ENCODE measurements at places on chromosomes 1 and 21.

GRCh38 chr1:167339405-167339804 is 118.7 kb downstream of the POU2F1 start:
- DNase-seq, result no peak

- DNase-seq, result no peak
Measured at GRCh38 chr1:40301541-40302299, 15.4 kb downstream of the COL9A2 start.

GRCh38 chr1:11273595-11274234 is 717 bp downstream of the UBIAD1 start:
- DNase-seq, result no peak

DNA sequence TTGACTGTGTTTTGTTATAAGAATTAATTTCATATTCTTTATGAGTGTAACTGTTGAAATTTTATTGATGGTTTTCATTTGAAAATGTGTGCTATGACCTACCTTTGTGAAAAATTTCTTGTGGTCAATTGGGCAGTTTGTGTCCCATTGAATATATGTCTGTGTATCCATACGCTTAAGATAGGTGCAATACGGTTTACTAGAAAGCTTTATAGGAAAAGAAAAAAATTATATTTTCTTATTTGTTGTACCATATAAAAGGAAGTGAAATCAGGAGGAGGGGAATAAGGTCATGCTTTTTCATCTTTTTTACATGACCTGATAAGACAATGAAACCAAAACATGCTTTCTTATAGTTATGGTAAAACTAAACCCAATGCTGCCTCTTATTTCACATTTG is 807.7 kb downstream of the USP25 start:
- DNase-seq, result no peak

DNA sequence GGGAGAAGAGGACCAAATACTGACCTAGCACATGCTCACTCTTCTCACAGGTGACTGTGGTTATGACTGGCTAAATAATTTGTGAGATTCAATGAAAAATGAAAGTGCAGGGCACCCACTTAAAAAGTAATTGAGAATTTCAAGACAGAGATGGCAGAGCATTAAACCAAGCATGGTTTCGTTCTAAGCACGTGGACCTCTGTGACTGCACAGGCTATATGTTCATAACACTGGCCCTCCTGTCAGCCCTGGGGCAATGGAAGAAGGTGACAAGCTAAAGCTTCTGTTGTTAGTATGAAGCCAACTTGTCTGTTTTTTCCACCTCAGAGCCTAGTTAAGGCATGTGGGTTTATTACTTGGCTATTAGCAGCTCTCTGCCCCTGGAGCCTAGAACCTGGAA is 130.9 kb downstream of the FASLG start:
- no peak for DNase-seq

DNA sequence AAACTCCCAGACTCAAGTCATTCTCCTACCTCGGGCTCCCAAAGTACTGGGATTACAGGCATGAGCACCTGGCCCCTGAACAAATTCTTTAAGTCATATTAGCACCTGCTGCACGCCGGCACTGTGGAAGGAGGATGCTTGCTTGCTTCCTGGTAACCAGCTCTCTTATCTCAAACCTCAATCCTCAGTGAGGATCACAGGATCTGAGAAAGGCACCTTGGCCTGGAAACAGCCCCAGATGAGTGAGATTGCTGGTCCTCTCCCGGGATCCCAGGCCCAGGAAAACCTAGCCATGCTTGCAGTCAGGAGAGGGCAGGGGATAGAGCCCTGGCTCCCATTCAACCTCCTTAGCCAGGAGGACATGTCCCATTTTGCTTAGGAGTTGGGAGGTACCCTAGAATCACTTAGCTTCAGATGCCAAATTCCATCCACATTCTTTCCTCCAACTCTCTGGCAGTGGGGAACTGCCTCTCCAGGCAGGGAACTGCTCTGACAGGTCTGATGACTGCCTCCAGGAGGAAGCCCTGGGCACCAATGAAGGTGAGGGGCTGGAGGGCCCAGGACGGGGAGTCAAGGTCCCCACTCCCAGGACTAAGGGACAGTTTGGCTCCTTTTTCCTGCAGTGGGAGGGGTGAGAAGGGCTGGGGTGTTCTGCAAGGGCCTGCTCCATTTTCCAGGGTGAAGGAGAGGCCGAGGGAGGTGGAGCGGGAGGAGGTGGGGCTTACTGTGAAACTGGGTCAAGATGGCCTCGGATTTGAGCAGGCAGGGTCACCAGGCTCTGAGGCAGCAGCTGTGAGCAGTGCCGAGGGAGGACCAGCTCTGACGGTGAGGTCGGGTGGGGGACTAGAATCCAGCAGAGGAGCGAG is 9.5 kb downstream of the GPR37L1 start:
- DNase-seq, result no peak

DNA sequence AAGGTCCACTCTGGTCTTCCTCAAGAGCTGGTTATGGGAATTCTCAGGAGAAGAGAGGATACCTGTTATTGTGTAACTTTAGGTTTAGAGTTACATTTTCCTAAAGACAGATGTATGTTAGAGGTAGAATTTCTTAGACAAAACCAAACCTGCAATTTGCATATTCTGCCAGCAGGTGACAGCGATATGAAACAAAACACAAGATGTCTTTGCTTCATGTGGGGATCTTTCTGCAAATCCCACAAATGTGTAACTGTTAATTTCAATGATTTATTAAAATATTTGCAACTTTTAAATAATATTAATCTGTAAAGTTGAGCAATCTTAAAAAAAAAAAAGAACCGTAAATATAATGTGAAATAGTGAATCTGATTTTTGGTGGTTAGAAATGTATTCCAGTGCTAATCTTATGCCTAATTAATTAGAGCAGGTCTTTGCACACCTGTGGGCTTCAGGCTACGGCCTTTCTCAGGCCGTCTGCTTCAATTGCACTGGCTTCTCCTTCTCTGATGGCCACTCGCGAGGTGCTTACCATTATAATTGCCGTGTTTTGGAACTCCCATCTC is 33.4 kb downstream of the FAM78B start:
- no peak for DNase-seq

GRCh38 chr21:42039470-42039901 is 29.3 kb upstream of the ZBTB21 start:
- no peak for DNase-seq

- no peak for DNase-seq
Measured at GRCh38 chr1:208054485-208054884, 143.6 kb upstream of the CD34 start.

DNA sequence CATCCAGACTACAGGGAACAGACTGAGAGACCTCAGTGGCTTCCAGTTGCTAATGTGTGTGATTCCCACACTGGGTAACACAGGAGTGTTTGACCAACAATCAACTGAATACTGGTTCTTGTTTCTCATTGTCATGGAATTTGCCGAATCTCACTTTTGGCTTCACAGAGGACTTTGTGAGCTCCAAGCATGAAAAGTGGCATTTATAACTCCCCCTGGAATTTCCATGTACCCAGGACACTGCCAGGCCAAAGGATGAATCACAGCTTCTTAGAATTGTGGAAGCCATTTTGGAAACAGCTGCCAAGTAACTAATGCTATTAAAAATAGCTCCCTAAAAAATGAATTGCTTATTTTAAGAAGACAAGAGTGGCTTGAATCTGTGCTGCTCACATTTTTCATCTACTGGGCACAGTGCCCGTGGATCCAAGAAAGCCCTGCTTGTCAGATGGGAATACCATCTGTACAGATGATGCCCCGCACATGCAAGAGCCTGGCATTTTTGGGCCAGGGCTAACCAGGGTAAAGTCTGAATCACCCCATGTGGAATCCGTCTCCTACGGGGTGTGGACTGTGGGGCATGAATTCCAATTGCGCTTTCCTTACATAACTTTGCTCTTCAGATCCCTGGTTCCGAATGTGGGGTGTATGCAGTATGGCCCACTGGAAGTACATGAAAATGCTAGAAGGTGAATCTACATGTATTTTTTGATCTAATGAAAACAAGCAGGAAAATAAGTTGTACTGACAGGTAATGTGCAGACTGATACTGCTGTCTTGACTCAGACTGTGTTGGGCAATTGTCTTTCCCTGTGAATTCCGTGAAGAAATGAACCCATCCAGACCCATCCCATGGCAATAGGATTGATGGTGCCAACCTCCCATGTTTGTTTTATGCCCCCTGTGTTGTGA is 487.3 kb downstream of the SIPA1L2 start:
- peak; percentile 43 for DNase-seq

- DNase-seq, result no peak
Measured at GRCh38 chr1:109794319-109795132, 30.8 kb upstream of the EPS8L3 start.

GRCh38 chr1:95640746-95641145 is 406.7 kb downstream of the RWDD3 start:
- no peak for DNase-seq

- no peak for DNase-seq
Measured at GRCh38 chr1:8782001-8782620, 35.3 kb downstream of the RERE start.

- DNase-seq, result no peak
Measured at GRCh38 chr1:7247791-7248548, 462.7 kb downstream of the CAMTA1 start.

- DNase-seq, result no peak
Measured at GRCh38 chr1:37691497-37692077, 729 bp upstream of the CDCA8 start.

GRCh38 chr1:64572222-64572900 is 102.4 kb downstream of the CACHD1 start:
- no peak for DNase-seq

DNA sequence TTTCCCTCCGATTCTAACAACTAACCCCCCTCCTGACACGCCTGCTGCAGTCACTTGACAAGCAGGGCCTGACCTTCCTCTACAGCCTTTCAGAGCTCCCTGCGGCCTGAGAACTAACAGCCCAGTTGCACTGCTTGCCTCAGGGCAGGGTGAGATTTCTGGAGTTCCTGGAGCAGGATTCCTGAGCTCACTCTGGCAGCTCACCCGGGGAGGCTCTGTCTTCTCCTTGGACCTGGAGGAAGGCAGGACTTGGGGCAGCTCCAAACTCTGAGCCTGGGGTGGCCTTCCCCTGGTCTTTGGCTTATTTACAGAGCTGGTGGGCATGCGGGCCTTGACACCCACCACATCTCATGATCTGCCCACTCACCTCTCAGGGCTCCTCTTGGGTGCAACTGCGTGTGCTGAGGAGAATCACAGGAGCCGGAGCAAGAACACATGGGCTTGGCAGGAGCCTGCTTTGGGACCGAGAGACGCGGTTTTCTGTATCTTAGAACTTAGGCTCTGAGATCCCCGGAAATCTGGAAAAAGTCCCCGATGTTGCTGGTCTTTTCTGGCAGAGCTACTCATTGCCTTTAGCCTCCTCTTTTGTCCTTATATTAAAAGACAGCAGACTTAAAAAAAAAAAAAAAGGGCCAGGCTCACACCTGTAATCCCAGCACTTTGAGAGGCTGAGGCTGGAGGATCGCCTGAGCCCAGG is 13.1 kb upstream of the SLC25A34 start:
- no peak for DNase-seq

DNA sequence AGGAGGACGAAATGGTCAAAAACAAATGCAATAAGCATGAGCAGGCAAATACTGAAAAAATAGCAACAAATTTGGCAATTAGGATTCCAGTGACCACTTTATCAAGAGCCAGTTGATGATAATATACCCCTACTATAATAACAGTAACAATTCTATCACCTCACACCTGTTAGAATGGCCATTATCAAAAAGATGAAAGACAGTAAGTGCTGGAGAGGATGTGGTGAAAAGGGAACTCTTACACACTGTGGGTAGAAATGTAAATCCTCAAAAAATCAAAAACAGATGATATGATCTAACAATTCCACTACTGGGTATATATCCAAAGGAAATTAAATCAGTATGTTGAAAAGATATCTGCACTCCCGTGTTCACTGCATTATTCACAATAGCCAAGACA is 114.3 kb upstream of the GFI1 start:
- no peak for DNase-seq

- DNase-seq, result no peak
Measured at GRCh38 chr1:223276029-223276428, 87.9 kb downstream of the SUSD4 start.

GRCh38 chr1:205374210-205375078 is 17.7 kb upstream of the KLHDC8A start:
- peak; percentile 61 for DNase-seq

DNA sequence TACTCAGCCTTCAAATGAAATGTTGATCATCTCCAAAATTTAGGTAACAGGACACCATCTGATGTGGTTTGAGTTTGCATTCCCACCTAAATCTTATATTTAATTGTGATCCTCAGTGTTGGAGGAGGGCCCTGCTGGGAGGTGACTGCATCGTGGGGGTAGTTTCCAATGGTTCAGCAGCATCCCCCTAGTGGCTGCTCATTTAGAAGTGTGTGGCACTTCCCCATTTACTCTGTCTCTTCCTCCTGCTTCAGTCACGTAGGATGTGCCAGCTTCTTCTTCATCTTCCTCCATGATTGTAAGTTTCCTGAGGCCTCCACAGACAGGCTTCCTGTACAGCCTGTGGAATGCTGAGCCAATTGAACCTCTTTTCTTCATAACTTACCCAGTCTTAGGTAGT is 731.2 kb downstream of the USP25 start:
- DNase-seq, result no peak

DNA sequence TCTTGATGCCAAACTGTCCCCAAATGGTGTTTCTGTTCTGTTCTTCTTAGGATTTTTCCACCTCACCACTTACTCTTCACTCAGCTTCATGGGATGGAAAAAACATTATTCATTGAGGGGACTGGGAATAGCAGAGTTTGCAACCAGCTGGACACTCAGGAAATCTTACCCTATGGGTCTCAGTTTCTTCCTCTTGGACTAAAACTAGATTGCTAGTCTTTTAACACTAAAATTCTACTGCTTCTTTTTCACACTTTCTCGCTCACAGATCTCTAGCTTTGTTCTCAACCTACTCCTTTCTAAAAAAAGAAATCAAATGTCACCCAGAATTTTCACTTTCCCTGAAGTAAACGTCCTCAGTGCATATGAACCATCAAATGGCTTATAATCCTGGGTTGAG is 4.8 kb downstream of the KMO start:
- no peak for DNase-seq

DNA sequence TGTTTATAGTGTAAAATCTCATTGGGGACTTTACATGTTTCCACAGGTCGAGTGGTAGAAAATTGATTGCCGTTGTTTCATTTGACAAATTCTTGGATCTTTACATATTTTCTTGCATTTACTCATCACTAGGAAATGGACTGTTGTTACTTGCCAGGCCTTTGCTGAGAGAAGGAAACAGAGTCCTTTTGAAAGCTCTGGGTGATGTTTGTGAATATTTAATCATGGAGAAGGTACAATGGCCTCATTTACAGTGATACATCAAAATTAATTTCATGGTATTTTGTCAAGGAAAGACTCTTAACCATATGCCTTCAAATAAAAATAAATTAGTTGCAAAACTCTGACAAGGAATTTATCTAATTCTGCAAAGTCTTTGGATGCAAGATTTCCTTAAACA is 198.0 kb downstream of the GRIK1 start:
- DNase-seq, result no peak

DNA sequence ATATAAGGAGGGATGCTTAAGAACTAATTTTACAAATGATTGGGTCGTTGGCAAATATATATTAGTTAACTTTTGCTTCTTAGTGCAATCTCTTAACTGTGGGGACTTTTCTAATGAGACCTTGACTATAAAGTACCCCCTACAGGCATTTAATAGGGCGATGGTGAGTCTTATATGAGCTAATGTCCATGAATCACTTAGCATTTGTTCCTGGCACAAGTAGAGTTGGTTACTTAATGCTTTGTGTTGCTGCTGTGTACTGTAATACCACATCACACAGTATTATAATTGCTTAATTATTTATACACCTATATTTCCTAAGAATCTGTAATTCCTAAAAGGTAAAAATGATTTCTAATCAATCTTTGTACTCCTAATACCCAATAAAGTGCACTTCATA is 25.3 kb upstream of the TMCO1 start:
- DNase-seq, result no peak

GRCh38 chr1:66331658-66332547 is 202.1 kb upstream of the SGIP1 start:
- no peak for DNase-seq

Measured in non-pigmented ciliary epithelial cell (primary cell).